ENCODE measurements at places on chromosomes 5 and 9.
A peak's percentile ranks its signal among the peaks of the same experiment; 100 is the strongest.

DNA sequence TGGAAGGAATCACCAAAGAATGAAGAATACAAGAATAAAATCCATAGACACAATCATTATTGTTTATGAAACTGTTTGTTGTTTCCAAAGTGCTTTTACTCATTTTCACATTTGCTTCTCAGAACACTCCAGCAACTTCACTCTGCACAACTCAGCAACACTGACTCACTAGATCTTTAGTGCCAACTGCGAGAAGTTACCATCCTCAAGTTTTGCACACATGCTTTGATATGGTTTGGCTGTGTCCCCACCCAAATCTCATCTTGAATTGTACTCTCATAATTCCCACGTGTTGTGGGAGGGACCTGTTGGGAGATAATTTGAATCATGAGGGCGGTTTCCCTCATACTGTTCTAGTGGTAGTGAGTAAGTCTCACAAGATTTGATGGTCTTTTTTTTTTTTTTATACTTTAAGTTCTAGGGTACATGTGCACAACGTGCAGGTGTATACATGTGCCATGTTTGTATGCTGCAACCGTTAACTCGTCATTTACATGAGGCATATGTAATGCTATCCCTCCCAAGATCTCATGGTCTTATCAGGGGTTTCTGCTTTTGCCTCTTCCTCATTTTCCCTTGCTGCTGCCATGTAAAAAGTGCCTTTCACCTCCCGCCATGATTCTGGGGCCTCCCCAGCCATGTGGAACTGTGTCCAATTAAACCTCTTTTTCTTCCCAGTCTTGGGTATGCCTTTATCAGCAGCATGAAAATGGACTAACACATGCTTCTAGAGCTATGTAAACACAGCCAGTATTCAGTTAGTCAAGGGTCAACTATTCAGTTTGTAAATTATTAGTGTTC, 36.9 kb downstream of the CLINT1 start:
- no peak for DNase-seq

- DNase-seq: no peak
Observed at GRCh38 chr9:34465468-34465867, 6.9 kb downstream of the DNAI1 start.

DNA sequence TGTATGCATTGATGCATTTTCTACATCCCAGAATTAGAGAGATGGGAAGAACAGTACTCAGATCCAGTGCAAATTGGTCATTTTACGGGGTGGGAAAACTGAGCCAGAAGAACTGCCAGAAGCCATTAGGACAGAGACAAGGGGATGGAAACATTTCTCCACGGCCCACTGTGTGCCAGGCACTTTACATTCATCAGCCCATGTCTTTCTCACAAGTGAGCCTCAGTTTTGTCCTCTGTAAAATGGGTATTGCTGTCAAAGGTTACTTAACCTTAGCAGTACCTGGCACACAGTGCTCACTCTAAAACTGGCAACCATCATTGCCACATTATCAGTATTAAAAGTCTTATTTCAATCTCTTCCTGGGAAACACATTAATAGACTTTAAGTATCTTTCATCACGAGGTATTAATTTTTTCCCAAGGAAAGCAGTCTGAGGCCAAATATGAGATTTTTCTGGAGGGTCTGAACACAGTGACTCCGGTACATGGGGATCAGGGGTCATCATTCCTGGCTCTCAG, 5.2 kb downstream of the DUSP1 start:
- peak; percentile 40 for DNase-seq

- no peak for DNase-seq
Observed at GRCh38 chr5:95708876-95709275, 22.3 kb upstream of the RHOBTB3 start.

- DNase-seq: no peak
Observed at GRCh38 chr9:27880156-27880555, 306.9 kb upstream of the C9orf72 start.

GRCh38 chr5:119174578-119175163, 103.8 kb downstream of the DMXL1 start:
- no peak for DNase-seq

- no peak for DNase-seq
Observed at GRCh38 chr5:74054139-74054538, 428.1 kb downstream of the ARHGEF28 start.
